ENCODE measurements at places on chromosomes 13 and 19.

- DNase-seq: no peak
Observed at GRCh38 chr19:17757125-17757524, 5.8 kb downstream of the FCHO1 start.

- DNase-seq: no peak
Observed at GRCh38 chr19:677201-677600, 1.0 kb downstream of the FSTL3 start.

DNA sequence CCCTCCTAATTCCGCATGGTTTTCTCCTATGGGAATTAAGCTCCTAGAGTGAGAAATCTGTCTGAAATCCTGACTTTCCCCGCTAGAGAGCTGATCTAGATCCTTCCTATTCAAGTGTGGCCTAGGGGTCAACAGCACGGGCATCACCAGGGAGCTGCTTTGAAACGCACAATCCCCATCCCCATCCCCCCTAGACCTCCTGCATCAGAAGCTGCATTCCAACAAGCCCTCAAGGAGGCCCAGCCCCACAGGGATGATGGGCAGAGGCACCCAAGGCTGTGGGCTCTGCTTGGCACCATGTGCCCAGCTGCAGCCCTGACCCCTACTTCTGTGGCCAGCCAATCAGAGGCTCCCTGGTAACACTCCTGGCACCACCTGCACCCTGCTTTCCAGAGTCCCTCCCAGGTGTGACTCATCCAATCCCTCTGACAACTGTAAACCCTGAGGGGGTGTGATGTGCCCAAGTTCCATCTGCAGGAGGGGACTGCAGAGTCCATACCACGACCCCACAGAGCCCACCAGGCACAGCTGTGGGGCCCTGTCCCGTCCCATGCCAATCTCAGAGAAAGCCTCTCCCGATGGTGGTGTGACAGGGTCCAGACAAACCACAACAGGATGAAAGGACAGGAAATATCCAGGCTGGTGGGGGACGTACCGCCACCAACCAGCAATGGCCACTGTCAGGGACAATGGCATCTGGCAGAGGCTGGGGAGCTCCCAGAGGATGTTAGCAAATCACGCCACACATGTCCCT is 19.8 kb upstream of the SLC35E1 start:
- no peak for DNase-seq

GRCh38 chr19:13055213-13056051 is 47.2 kb downstream of the LYL1 start:
- DNase-seq: no peak

GRCh38 chr13:49246850-49247642 is 679 bp upstream of the CDADC1 start:
- no peak for DNase-seq

Data from activated T-cell treated with anti-CD3 and anti-CD28 coated beads, Interleukin-2, amount 50 U/mL, for 1 hour (primary cell).